ENCODE measurements at places on chromosomes 12 and 14. TPM values are rescaled to one million over a fixed set of nuclear protein-coding genes. Genes with fewer than 3 reads are reported as not detected.

DNA sequence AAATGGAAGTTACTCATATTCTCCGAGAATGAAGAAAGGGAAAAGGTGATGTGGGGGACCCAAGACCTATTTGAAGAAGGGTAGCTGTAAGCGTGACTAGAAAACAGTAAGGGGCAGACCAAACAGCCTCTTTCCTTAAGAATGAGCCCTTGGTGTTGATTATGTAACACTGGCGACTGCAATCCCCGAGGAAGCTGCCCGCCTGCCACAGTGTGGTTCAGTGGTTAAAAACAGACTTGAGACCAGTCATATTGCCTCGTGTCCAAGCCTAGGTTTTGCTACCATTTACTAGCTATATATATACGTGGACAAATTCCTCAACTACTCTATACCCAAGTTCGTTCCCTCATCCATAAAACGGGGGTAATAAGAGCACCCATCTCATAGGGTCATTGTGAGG, 49.1 kb downstream of the SSPN start:
- no peak for DNase-seq

- DNase-seq = no peak
Observed at GRCh38 chr12:14327711-14328110, 37.8 kb upstream of the ATF7IP start.

DNA sequence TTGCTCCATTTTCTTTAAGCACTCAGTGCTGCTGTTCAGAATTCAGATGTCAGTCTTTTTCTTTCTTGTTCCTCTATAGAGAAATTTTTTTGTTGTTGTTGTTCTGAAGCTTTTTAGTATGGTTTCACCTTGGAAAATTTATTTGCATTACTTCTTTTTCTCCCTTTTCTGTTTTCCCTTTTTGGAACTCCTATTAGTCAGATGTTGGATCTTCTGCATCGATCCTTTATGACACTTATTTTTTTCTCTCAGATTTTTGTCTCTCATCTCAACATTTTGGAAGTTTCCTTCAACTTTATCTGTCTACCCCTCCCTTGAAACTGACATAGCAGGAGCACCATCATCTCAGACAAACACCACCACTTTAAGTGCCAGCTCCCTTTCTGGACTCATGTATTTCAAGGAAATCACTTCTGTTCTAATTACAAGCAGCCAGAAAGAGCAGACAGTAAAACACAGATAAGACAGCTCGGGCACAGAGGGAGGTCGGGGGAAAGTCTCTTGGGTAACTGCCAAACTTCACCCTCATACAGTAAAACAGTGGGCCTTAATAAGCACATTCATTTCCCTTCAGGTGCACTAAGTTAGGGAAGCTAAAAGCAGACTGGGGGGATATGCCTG, 222.7 kb upstream of the PLXNC1 start:
- no peak for DNase-seq

DNA sequence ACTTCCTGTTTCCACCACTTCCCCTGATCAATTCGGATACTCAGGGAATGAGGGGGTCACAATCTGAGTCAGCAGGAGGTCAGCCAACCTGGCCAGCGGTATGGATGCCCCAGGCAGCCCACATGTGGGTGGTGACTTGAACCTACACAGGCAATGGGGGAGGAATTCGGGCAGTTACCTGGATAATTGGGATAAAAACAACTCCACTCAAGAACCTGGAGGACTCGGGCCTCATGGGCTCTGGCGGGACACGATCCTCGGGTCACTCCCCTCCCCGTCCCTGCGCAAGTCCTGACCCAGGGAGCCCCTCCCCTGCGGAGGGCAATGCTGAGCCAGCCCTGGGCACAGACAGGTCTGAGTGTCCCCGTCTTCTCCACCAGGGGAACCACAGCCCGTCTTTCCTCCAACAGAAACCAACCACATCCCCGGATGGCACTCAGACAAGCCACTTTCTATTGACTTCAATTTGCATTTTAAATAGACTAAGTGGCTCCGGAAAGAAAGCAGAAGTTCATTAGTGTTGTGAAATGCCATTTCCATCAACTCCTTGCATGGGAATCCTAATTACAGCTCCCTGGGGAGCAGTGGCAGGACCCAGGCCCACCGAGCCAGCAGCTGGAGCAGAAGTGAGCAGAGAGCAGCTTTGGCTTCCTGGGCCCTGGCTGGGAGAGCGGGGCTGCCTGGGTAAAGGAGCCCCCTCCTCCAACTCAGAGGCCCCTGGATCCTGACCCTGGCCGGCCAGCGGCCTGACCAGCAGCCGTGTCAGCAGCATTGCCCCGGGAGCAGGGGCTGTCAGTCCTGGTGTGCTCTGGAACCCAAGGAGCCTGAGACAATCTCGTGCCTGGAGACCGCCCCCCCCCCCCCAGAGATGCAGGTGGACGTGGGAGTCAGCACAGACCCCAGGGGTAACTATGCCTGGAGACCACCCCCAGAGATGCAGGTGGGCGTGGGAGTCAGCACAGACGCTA, 374.1 kb downstream of the ADGRD1 start:
- peak; percentile 73 for DNase-seq

GRCh38 chr12:25713264-25713663, 160.2 kb upstream of the LMNTD1 start:
- no peak for DNase-seq

DNA sequence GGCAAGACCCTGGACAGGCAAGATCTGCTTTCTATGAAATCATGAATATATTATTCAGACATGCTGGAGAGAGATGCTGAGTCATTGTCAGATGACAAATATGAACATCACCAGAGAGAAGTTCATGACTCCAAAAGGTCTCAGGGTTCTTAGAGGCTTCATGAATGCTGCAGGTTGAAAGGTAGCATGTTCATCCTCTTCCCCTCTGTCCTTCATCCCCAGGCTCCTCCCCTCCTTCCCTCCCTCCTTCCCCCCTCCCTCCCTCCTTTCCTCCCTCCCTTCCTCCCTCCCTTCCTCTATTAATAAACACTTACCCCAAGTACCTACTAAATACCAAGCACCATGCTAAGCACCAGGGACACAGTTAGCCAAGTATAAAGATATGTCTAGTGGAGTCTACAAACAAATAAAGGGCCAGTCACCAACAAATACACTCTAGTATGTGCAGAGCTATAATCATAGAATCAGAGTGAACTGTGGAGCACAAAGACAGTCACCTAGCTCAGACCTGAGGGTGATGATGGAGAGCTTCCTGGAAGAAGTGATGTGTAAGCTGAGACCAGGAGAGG, 46.2 kb downstream of the RPH3A start:
- no peak for DNase-seq

DNA sequence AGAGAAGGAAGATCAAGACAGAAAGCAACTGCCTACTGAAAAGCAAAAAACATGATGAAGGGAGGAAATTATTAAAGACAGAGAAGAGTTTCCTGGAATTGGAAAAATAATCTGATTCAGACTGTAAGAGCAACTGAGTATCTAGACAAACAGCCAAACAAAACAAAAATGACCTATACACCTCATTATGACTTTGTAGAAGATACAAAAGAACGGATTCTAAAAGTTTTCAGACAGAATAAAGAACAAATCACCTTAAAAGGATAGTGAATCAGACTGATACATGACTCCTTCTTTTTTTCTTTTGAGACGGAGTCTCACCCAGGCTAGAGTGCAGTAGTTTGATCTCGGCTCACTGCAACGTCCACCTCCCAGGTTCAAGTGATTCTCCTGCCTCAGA, 10.4 kb downstream of the OSBPL8 start:
- no peak for DNase-seq

- no peak for DNase-seq
Observed at GRCh38 chr14:55084401-55085059, 33.1 kb downstream of the MAPK1IP1L start.

Gene KRT3
- total RNA-seq = not detected

Gene ANO2
- total RNA-seq = 4.2 TPM

Gene TAS2R42
- total RNA-seq = not detected

Gene CMA1
- total RNA-seq = not detected

Gene OASL
- total RNA-seq = not detected
